NCI-H510A treated with DMSO at 0.1 percent for 48 hours (cell line): ENCODE measurements at places on chromosomes 4 and X.

DNA sequence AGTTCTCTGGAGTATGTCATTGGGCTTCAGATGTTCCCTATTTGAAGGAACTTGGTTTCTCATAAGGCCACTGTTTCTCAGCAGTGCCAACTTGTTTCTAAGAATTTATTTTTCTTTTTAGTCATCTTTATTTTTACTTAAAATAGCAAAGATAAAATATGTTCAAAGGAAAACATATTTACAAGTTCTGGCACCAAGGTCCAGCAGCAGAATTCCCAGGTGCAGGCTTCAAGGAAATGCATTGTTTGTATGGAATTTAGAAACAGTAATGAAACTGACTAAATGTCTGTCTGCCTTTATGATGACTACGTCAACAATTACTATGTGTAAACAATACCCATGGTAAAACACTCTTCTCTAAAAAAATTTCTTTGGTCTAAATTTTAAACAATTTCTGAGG lies 109.6 kb downstream of the IL15 start:
- DNase-seq: no peak

DNA sequence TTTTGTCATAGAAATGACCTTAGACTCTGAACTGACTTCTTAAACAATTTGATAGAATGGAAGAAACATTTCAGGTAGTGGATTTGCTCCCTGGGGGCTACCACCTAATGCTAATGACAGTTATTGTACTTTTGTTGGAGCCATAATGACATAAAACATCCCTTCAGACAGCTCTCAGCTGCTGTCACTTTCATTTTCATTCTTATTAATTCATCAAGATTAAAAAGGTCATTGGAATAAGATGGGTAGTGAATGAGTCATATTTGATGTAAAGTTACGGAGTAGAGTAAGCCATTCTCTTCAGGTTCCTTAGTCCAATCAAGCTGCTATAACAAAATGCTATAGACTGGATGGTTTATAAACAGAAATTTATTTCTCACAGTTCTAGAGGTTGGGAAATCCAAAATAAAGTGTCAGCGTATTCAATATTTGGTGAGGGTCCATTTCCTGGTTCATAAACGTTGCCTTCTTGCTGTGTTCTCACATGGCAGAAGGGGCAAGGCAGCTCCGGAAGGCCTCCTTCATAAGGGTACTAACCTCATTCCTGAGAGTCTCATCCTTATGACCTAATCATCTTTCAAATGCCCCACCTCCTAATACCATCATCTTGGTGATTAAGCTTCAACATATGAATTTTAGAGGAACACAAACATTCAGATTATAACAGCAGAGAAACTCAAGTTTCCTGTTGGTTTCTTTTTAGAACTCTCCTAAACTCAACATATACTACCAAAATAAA lies 268.5 kb downstream of the ARAP2 start:
- DNase-seq: no peak

DNA sequence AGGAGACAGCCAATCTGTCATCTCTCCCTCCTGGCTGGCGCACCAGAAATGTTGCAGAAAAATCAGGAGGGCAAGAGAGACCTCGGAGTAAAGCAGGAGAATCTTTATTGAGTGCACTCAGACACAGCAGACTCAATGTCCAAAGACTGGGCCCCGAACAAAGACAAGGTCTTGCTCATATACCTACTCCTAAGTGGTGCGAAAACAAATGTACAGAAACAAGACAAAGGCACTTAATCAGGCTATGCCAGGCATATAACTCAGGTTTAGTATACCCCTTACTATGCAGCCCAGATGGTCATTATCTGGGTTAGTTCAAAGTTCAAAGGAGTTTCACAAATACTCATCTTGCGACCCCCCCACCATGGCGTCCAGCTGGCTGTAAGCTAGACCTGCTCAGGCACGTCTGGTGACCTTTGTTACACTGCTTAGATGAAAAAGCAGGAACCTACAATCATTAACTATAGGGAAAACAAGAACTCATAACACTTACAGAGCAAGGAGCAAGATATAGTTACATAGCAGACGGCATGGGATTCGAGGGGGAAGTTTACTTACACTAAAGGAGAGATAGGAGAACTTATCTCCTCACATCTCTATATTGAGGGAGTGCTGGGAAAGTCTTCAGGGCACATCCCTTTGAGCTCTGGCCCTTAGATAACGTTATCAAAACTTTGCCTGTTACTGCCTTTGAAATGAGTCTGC lies 27.5 kb downstream of the SULT1E1 start:
- DNase-seq: peak; percentile 15

GRCh38 chrX:98065151-98065550 lies 1181.4 kb downstream of the RPA4 start:
- peak; percentile 11 for DNase-seq

- peak; percentile 28 for DNase-seq
Observed at GRCh38 chrX:120310861-120311726, at the start of gene TMEM255A. TMEM255A (minus strand) TSS chrX:120311461; CDS start chrX:120311309, 152 bp downstream.
